ENCODE measurements at places on chromosomes 2 and 18.

GRCh38 chr2:195818106-195818505, 161.1 kb downstream of the SLC39A10 start:
- no peak for DNase-seq

DNA sequence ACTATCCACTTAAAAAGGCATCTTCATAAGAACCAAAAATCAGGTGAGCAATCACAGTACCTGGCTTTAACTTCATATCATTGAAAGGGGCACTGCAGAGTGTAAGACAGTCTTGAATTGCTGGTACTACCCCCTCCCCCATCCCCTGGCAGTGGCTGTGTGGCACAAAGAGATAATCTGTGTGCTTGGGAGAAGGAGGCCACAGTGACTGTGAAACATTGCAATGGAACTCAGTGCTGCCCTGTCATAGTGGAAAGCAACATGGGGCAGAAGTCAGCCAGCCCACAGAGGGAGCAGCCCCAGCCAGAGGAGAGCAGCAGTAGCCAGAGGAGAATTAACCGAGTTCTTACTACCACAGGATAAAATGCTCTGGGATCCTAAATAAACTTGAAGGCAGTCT, 45.3 kb upstream of the UGP2 start:
- DNase-seq: no peak

DNA sequence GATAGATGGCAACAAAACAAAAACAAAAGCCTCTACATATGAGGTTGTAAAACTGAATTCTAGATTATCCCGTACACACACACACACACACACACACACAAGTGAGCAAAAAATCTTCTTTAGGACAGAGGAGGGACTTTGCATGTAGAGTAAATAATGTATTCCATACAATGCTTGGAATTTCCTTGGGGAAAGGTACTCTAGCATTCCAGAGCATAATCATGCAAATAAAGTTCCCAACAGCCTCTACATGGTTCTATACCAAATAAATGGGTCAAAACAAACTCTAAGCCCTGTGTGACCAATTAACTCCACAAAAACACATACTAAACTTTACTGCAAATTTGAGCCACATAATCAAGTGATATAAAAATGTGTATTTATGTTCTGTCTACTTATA, 191.4 kb downstream of the RBM43 start:
- no peak for DNase-seq

DNA sequence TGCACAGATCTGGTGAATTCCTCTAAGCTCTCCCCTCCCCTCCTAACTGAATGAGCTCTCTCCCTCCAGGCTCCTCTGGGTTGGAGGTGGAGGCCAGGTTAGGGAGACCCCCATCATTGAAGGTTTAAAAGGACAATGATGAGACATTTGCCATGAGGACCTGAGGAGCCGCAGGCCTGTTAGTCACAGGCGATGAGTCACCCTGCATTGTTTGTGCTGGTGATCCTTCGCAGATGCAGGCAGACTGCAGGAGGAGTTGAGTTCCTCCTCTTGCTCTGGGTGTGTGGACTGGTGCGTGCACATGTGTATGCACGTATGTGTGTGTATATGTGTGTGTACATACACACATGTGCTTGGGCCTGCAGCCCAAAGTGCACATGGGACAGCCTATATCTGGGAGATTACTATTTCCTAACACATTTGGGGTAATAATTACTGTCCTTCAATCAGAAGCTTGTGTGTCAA, 42.0 kb downstream of the MCFD2 start:
- DNase-seq: no peak

DNA sequence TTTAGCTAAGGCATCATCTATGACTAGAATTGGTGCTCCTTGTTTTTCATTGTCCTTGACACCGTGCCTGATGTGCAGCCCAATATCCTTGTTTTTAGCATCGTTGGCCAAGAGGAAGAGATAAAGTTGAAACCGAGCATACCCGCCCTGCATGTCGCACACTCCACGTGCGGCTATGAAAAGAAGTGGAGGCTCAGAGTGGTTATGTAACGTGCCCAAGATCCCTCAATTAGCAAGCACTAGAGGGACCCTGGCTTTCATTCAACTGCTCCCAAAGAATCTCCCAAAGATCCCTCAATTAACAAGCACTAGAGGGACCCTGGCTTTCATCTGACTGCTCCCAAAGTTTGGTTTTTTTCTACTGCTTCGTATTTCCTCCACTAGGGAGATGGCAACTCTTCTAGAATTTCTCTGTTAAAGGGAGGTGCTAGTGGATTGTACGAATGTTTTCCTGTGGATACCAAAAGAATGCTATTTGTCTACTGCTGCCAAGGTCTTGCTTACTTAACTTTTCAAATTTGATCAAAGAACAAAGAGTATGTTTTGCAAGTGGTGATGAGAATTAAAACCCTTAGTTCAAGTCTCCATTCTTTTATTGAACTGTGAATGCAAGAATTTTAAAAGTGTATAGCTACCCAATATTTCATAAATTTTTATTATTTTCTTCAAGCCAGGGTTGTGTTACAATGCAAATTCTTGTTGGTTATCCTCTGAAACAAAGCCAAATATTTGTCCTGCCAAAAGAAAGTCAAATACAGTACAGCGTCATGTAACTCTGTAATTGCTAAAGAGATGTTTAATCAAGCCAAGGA, 92.1 kb downstream of the AOX1 start:
- DNase-seq: no peak

- no peak for DNase-seq
Observed at GRCh38 chr18:3848316-3848715, 398.3 kb downstream of the TGIF1 start.

- no peak for DNase-seq
Observed at GRCh38 chr18:72692086-72692485, 147.9 kb upstream of the CBLN2 start.

- DNase-seq: no peak
Observed at GRCh38 chr2:26412091-26412673, 10.5 kb downstream of the DRC1 start.

- DNase-seq: no peak
Observed at GRCh38 chr18:79640064-79640672, 39.4 kb upstream of the CTDP1 start.

GRCh38 chr2:169426069-169426663, 53.1 kb upstream of the BBS5 start:
- no peak for DNase-seq

DNA sequence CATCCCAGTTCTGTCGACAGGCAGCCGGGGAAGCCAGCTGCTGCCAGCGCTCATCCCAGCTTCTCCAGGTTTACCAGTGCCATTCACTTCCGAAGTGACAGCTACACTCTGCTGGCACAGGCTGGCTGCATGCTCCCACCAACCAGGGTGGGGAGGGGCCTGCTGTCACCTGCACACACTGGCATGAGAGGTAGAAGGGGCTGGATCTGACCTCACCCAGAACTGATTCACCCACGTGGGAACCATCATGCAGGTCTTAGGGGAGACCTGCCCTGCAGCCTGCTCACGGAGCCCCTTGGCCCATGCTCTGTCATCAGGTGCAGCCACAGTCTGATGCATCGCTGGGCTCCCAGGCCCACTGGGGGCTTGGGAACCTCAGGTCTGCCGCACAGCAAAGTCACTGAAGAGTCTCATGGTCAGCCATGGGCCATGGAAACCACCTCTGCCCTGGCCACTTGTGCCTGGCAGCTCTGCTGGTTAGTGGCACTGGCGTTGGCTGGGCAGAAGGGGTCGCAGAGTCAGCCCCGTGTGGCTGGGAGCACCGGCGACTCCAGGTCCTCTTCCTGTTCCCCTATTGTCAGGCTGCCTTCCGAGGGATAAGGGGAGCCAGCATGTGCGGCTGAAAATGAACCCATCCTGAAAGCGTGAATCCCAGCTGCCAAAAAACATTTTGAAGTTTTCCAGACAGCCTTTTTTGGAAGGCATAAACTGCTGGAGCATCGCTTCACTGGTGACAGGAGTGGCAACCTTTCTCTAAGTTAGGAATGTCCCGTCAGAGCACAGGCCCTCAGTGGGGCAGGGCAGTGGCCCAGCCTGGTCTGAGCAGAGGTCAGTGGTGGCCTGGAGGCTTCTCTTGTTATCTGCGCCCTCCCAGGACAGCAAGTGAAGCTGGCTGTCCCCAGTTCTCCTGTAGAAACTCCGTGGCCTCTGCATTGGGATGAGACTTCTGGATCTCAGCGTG, 157.8 kb downstream of the SEPTIN10 start:
- no peak for DNase-seq

- no peak for DNase-seq
Observed at GRCh38 chr2:228263156-228263555, 81.7 kb upstream of the SPHKAP start.

- DNase-seq: no peak
Observed at GRCh38 chr2:288758-289361, 969 bp upstream of the ALKAL2 start.

DNA sequence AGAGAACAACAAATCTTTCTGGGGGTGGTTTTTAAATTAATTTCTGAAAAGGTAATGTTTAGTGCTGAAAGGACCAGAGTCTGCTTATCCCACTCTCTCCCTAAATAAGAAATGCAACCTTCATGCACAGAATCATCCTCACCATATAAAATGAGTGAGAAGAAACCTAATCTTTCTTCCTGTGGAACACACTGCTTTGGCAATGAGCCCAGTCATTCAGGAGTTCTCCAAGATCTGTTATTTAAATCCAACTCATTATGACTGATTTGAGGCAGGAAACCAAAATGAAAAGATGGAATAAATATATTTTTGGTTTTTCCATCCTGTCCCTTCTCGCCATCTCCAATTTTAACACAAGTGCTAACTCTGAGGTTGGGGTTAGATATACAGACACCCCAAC, 228.3 kb downstream of the SRBD1 start:
- no peak for DNase-seq

DNA sequence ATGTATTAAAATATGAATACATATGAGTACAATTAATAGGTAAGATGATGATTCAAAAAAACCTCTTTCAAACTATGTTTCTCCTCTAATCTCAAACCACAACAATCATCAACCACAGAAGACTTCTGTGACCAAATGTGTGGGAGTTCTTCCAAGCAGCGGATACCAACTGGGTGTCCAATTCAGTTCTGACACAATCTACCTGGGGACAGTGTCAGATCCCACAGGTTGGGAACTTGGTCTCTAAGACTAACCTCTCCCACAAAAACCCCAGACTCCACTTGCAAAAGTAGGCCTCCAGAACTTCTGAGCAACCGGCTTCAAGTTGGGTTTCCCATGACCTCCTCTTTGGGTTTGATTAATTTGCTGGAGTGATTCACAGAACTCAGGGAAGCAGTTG, 26.9 kb downstream of the FASTKD1 start:
- no peak for DNase-seq

- no peak for DNase-seq
Observed at GRCh38 chr2:237213315-237214022, 127.8 kb downstream of the COPS8 start.

GRCh38 chr2:162972383-162972782, 133.8 kb upstream of the KCNH7 start:
- DNase-seq: no peak

- DNase-seq: no peak
Observed at GRCh38 chr2:219616550-219616949, 10.9 kb upstream of the SLC4A3 start.

- DNase-seq: no peak
Observed at GRCh38 chr2:54669677-54670484, 53.6 kb upstream of the EML6 start.

GRCh38 chr2:45990131-45990530, 307.1 kb upstream of the EPAS1 start:
- DNase-seq: no peak

GRCh38 chr2:188984065-188984491, 9.9 kb downstream of the COL3A1 start:
- DNase-seq: no peak

GRCh38 chr2:194105358-194105757, 1551.7 kb upstream of the SLC39A10 start:
- DNase-seq: no peak

DNA sequence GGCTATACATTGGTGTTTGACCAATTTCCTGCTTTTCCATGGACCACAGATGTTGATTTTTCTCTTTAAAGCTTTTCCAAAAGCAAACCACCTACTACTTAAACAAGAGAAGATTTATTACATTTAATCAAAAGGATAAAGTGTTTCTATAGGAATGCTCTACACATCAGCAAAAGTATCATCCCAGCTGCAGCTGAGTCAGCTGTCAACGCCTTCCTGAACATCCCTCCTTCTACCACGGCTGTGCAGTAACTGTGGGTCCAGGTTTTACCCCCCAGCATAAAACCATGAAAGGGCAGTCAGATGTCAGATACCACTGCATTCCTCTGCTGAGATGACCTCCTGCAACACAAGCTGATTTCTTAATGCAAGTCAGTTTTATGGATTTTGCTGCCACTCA, 524.5 kb upstream of the MEX3C start:
- no peak for DNase-seq

- no peak for DNase-seq
Observed at GRCh38 chr2:140842110-140842509, 1288.7 kb downstream of the LRP1B start.

DNA sequence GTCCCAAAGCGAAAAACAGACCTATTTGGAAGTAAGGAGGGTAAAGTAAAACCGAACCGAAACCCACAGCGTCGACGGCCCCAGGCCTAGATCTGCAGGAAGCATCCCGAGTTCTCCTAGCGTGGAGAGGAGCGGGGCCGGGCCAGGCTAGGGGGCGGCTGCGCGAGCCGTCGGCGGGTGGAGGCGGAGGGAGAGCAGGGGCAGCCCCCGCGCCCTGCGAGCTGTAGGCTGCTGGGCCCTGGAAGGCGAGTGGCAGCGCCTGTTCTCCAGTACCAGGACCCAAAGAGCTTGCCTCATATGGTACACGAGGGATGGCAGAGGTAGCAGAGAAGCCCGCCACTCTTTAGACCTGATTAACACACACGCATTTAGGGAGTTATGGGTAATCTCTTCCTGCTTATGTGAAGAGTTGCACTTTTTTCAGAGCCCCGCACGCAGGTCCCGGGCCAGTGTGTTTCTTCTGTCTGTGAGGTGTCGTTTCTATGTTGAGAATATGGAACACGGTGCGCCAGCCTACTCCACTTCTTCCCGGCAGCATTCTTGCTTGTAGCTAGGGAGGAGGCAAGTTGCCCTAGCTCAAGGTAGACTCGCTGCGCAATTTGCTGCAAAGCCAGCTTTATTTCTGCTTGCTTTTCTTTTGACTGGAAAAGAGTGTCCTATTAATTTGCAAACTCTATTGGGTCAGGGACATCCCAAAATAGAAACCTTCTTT, 71.1 kb downstream of the ARHGEF33 start:
- DNase-seq: no peak

DNA sequence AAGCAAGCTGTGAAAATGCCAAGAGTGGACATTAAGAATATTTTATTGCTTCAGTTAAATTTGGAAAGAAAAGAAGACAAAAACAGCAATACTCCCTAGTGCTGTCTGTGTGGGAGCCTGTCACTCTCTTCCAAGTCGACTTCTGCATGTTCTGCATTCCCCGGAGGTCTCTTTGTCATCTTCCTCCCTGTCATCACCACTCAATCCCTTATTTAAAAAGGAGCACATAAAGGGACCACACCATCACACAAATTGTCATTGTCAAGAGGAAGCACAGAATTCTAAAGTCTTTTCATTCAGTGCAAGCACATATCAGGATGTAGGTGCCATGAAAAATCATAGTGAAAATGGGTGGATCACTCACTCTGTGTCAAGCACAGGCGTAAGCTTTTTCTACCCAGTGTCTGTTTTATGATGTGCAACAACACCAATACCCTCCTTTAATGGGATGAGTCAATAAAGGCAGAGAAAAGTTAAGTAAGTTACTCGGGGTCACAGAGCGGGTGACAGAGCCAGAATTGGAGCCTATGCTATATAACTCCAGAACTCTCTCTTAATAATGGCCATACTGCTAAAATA, 222.4 kb upstream of the HNMT start:
- no peak for DNase-seq

GRCh38 chr2:10311736-10312135, 9.0 kb downstream of the HPCAL1 start:
- DNase-seq: no peak

- DNase-seq: no peak
Observed at GRCh38 chr2:235498541-235498940, 4.7 kb downstream of the AGAP1 start.

- DNase-seq: no peak
Observed at GRCh38 chr2:218386505-218387368, 4.7 kb downstream of the SLC11A1 start.

Measured in stimulated activated CD8-positive, alpha-beta memory T cell treated with anti-CD3 and anti-CD28 coated beads, Interleukin-2, amount 100 ng/mL, for 1 hour (primary cell).